ENCODE measurements at places on chromosomes 6 and 20.

DNA sequence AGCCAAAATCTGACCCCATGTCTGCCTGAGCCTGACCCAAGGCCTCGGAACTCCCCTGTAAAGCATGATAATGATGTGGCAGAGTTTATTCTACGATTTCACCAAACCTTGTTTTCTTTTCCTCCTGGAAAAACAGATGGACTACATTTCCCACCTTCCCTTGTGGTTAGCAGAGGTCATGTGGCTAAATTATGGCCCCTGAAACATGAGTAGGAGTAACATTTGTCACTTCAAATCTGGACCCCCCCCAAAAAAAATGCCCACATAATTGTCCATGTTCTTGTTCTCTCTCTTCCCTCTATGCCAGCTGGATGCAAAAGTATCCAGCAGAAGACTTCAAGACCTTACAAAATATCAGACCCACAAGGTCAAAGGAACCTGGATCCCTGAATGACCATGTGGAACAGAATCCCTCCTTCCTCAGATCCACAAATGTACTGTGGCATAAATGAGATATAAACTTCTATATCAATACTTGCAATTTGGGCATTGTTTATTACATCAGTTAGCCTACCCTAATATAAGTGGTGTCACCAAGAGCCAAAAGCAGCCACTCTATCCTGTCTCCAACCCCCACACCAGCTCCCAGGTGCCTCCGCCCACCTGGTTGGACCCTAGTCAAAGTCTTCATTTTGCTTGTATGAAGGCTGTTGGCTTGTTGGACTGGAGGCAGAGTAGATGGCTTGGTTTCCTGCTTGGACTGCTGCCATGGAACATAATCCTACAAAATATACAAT is 1.4 kb downstream of the C20orf96 start:
- DNase-seq = no peak

GRCh38 chr6:17389274-17389847 is 4.0 kb upstream of the CAP2 start:
- DNase-seq = peak; percentile 19

DNA sequence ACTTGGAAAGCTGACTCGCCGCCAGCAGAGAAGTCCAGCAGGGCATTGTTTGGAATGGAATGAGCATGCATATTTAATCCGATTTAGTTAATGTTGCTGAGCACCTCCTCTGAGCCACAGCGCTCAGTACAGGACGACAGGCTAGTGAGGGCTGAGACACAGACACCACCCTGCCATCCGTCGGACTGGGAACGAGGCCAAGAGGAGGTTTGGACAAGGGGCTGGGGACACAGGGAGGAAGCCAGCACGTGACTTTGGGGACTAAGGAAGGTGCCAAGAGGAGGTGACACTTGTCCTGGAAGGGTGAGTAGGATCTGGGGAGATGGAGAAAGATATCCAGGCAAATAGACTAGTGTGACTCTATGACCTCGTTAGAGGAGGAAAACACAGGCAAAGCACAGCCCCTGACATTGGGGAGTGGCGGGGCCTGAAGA is 152.5 kb upstream of the ECI2 start:
- DNase-seq = no peak

DNA sequence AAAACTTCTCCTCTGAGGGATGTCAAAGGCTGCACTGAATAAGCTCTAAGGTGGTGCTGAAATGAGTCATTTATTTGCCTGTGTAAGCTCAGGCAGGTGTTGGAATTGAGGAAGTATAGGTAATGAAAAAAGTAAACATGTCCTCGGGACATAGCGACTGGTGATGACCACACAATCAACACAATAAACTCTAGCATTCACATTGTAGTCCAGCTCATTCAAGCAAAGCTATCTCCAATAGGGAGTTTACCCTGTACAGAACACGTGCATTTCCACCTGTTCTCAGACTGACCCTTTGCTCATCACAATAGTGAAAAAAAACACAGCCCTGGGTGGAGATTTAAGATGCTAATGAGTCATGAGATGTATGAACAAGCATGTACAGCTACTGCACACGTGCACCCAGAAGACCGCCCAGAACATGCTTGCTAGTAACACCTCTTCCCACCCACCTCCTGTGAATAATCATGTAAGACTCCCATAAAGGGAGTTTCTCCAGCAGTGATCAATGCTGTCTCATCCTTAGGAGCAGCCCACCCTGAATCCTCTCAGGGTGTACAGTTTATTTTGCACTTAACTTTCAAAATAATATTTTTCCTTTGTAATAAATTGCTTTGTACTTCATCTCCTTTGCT is 33.0 kb upstream of the POU5F1 start:
- no peak for DNase-seq

DNA sequence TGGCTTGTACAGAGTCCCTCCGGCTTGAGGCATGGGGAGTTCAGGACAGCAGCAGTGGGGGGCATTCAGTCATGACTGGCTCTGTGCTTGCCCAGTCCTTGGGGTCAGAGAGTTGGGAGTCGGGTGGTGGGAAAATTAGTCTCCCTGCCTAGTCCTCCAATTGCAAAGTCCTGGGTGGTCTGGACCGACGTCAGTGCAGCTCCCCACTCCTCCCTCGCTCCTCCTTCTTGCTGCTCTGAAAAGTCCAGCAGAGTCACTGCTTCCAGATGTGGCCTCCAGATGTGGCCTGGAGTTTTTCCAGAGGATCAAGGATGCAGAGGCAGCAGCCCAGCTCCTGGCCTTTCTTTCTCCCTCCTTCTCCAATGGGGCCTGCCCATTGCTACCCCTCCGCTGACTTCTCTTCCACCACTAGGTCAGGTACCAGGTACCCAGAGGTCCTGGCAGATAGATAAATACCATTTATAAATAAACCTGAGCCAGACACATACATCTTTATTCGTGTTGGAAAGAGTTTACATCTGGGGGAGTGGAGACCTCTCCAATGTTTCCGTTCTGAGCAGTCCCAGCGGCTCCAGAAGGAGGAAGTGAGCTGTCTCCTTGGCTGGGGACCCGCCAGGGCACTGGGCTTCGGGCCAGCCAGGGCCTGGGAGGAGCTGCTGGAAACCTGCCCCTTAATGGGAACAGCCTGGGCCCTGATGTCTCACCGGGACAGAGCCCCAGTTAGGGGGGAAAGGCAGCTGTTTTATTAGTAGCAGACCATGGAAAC is 49.0 kb upstream of the RNF24 start:
- DNase-seq = peak; percentile 95

GRCh38 chr6:144624716-144625115 is 339.6 kb downstream of the UTRN start:
- DNase-seq = no peak

GRCh38 chr6:12815089-12815488 is 98.5 kb downstream of the PHACTR1 start:
- no peak for DNase-seq

DNA sequence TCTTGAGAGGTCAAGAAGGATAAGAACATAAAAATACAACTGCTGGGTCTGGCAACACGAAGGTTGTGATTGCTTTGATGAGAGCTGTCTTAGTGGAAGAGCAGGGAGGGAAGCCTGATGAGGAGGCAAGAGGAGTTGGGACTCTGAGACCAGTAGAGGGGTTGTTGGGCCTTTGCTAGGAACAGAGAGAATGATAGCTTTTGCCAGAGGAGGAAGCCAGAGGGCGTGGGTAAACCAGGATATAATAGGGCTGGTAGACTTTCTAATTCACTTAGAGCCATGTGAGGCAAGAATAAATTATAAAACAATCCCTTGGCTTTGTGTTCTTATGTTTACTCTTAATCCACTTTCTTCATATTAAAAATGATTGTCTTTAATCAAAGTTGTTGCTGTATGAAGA is 78.6 kb downstream of the RCAN2 start:
- no peak for DNase-seq

- DNase-seq = no peak
Observed at GRCh38 chr20:23520185-23520584, 29.3 kb downstream of the CST8 start.

GRCh38 chr6:92762443-92763273 is 656.7 kb downstream of the EPHA7 start:
- no peak for DNase-seq

- no peak for DNase-seq
Observed at GRCh38 chr6:152233547-152234320, 403.4 kb downstream of the SYNE1 start.

- no peak for DNase-seq
Observed at GRCh38 chr20:35690265-35690664, 8.9 kb downstream of the NFS1 start.

GRCh38 chr6:80144753-80145315 is 38.4 kb downstream of the BCKDHB start:
- no peak for DNase-seq

DNA sequence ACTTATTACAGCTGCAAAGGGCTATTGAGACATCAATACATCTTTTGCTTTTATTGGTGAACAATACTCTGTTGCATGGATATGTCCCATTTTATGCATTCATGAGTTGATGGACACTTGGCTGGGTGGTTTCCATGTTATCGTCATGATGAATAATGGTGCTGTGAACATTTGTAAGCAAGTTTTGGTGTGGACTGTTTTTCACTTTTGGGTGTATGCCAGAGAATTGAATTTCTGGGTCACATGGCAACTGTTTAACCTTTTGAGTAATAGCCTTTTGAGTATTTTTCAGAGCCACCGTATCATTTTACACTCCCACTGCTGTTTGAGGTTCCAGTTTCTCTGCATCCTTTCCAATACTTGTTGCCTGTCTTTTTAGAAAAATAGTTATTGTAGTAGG is 107.0 kb downstream of the JARID2 start:
- no peak for DNase-seq

DNA sequence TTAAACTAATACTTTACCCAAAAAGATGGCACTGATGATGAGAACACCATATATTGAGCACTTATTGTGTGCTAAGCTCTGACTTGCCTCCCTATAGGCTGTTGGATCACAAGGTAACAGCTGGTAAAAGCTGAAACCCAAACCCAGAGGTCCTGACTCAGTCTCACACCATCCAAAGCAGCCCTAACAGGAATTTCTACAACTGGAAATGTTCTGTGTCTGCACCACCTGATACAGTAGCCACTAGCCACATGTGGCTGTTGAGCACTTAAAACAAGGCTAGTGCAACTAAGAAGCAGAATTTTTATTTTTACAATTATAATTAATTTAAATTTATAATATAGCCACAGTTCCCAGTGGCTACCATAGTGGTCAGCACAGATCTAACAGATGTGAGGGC is 15.6 kb upstream of the MATN4 start:
- DNase-seq = no peak

DNA sequence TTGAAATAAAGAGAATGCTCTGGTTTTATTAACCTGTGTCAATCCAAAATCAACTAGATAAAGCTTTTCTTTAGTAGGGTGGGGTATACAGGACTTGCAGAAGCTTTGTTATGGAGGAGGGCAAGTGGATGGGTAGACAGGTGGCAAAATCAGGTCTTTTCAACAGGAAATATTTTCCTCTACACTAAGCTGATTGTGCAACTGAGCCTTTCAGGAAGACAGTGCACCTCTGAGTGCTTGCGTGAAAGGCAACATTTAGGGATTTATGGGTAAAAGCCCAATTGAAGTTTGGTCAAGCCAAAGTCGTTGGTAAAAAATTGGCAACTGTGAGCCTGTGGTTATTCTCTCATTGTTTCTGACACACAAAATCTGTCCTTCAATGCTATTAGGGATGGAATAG is 23.8 kb upstream of the TUBB2A start:
- DNase-seq = no peak

GRCh38 chr6:144017166-144018094 is 9.4 kb upstream of the PLAGL1 start:
- no peak for DNase-seq

GRCh38 chr20:17738154-17738553 is 38.4 kb downstream of the BANF2 start:
- no peak for DNase-seq

DNA sequence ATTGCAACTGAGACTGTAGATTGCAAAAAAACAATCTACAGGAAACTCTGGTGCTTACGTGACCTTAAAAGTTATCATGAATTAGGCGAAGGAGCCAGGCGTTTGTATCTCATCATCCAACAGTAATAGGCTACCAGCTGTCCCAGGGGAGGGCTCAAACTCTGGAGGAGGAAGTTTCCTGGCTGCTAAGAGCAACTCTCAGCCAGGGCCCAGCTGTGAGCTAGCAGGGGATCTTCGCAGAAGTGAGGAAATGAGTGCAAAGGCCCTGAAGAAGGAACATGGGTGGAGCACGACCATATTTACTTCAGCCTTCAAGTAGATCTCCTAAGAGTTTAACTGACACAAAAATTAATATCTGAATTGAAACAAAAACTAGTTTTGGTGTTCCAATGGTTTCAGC is 686.9 kb upstream of the MAP3K7 start:
- peak; percentile 43 for DNase-seq

- peak; percentile 45 for DNase-seq
Observed at GRCh38 chr6:148491638-148492251, 149.1 kb downstream of the SASH1 start.

- peak; percentile 79 for DNase-seq
Observed at GRCh38 chr6:3194535-3195419, 32.7 kb downstream of the TUBB2B start.

- DNase-seq = no peak
Observed at GRCh38 chr20:58020656-58021454, 207.6 kb downstream of the ANKRD60 start.

GRCh38 chr6:169230322-169230665 is 23.4 kb downstream of the THBS2 start:
- no peak for DNase-seq

- DNase-seq = no peak
Observed at GRCh38 chr20:23037017-23037481, 1.9 kb downstream of the SSTR4 start.

- no peak for DNase-seq
Observed at GRCh38 chr6:135258970-135259369, 77.9 kb downstream of the MYB start.

DNA sequence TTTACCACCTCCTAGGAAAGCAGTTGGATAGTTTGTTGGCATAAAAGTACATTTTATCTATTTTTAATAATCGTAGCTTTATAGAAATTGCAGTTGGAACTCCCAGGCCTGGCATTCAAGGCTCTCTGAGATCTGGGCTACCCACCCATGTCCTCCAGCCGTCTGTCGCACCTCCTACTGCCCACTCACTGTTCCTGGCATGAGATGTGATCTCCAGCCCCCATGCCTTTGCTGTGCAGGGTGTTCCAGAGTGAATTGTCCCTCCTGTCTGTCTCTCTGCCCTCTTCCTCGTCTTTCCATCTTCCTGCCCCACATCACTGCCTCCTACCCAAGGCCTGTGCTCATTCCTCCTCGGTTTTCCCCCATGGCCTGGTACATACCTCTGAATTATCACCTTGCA is 50.7 kb downstream of the PTPN1 start:
- no peak for DNase-seq

DNA sequence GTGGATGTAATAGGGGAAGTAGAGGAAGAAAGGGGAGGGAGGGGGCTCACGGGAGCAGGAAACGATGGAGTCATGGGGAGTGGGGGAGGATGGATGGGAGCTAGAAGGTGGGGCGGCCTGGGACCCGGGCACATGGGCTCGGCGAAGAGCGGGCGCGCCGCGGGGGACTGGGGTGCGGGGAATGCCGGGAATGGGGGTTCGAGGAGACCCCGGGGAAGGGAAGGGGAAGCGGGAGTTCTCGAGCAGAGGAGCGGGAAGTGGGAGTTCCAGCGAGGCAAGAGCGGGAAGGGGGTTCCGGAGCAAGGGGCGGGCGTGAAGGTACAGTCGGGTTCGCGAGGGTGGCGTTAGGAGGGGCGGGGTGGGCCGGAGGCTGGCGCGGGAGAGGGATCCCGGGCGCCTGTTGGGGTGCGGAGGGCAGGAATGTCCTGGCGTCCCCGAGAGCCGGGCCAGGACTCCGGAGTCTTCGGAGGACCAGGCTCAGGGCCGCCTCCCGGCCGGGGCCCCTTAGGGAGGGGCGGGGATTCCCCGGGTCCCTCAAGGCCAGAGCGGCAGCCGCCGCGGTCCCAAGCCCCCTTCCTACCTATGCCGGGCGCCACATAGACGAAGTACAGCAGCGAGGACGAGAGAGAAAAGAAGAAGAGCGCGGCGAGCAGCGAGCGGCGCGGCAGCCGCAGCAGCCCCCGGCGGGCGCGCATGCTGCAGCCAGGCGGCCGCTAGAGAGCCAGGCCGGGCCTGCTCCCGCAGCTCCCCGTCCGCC is 504 bp downstream of the B4GALT5 start:
- no peak for DNase-seq

Data from astrocyte of the spinal cord (primary cell).